ENCODE measurements at places on chromosomes 7 and 10.

GRCh38 chr10:78640796-78641636 lies 427.8 kb upstream of the ZMIZ1 start:
- DNase-seq: no peak
- H3K36me3 ChIP-seq: no peaks in the 10 kb centered on the region
- H3K27ac ChIP-seq: no peak overlapping the region
- no peaks in the 10 kb centered on the region for H3K4me1 ChIP-seq
- no peak overlapping the region for H3K4me3 ChIP-seq
- H3K27me3 ChIP-seq: no peaks in the 10 kb centered on the region

- H3K27me3 ChIP-seq: no peaks in the 10 kb centered on the region
- peak; percentile 72 for DNase-seq
- no peaks in the 10 kb centered on the region for H3K36me3 ChIP-seq
- H3K27ac ChIP-seq: no peak overlapping the region
- H3K4me1 ChIP-seq: no peaks in the 10 kb centered on the region
- no peak overlapping the region for H3K4me3 ChIP-seq
Observed at GRCh38 chr7:104552102-104552501, 223.7 kb downstream of the LHFPL3 start.

DNA sequence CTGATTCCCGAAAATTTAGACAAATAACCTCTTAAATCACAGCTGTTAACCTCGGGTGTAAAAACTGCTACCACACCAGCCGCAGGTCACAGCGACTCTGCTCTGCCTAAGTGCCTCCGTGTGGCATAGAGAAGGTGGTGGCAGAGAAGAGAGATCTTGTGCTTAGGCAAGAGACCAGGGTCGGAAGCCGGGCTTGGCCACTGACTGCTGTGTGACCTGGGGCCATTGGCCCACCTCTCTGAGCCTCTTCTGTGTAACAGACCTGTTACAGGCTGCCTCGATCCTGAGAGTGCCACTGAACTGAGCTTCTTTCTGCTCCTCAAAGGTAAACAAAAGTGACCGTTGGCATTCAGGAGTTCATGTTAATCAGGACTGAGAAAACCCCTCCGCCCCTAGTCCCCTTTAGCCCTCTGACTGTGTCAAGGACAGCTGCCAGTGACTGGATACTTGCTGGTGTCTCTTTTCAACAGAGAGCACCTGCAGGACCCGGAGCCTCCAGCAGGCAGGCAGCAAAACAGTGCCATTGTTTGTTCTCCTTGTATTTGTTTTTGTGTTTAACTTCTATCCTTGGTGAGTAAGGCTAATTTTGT lies 36.5 kb downstream of the ZMIZ1 start:
- no peak for DNase-seq
- no peaks in the 10 kb centered on the region for H3K36me3 ChIP-seq
- H3K27me3 ChIP-seq: no peaks in the 10 kb centered on the region
- peaks cover 42% of the 10 kb centered on the region for H3K4me1 ChIP-seq

- H3K36me3 ChIP-seq: no peaks in the 10 kb centered on the region
- H3K4me3 ChIP-seq: no peak overlapping the region
- no peak for DNase-seq
Observed at GRCh38 chr10:18879284-18879683, 169.3 kb upstream of the MALRD1 start.

- no peaks in the 10 kb centered on the region for H3K4me1 ChIP-seq
- H3K36me3 ChIP-seq: no peaks in the 10 kb centered on the region
- H3K4me3 ChIP-seq: no peak overlapping the region
- no peaks in the 10 kb centered on the region for H3K27me3 ChIP-seq
- no peak for DNase-seq
- no peak overlapping the region for H3K27ac ChIP-seq
Observed at GRCh38 chr10:127657056-127657455, 79.9 kb upstream of the FOXI2 start.

DNA sequence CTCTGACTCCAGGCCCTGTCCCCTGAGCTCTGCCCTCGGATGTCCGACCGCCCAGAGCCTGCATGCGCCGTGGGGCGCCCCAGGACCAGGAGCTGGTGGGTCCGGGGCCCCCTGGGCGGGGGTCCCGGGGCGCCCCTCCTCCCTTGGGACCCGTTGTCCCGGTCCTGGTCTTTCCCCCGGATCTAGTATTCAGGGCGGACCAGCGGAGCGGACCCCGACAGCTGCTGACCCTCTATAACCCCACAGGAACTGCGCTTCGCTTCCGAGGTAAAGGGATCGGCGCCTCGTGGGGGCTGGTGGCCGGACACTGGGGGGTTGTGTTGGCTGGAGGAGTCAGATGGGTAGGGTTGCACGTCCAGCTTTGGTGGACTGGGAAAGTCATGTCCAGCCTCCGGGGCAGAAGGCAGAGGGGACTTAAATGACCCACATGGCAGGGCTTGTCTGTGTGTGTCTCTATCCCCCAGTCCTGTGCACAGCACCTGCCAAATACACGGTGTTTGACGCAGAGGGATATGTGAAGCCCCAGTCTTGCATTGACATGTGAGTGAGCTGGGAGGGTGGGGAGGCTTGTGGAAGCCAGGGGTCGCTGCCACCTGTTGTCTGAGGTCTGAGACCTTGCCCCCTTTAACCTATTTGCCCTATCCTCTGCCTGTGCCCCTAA lies 520 bp downstream of the MOSPD3 start:
- peak; percentile 37 for DNase-seq
- peaks cover 13% of the 10 kb centered on the region for H3K4me1 ChIP-seq
- peak overlapping the region; percentile 79 for H3K4me3 ChIP-seq
- no peaks in the 10 kb centered on the region for H3K27me3 ChIP-seq
- no peaks in the 10 kb centered on the region for H3K36me3 ChIP-seq

DNA sequence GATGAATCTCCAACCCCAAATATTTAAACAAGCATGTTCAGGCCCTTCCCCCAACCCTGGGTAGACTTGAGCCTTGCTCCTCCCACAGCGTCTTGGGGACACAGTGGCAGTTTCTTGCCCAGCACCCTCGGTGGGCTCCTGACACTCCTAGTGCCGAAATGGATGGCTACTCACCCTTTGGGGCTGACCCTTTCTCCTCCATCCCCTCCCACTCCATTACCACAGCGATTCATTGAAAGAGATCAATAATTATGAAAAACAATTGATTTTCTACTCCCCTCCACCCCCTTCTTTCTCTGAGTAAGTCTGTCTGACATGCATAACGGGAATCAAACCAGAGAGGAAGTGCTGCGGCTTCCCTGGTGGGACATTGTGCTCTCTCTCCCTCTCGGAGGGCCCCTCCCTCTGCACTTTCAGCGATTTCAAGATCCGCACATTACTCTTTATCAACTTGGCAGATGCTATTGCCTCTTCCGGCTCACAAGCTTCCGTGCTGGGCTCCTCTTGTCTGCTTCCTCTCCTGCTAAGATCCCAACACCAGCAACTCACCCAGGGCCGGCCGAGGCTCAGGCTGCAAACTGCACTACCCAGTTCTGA lies 79.0 kb upstream of the PLXNA4 start:
- H3K36me3 ChIP-seq: no peaks in the 10 kb centered on the region
- DNase-seq: peak; percentile 56
- peaks cover 8% of the 10 kb centered on the region for H3K4me1 ChIP-seq
